ENCODE measurements at places on chromosomes 1 and 21.

DNA sequence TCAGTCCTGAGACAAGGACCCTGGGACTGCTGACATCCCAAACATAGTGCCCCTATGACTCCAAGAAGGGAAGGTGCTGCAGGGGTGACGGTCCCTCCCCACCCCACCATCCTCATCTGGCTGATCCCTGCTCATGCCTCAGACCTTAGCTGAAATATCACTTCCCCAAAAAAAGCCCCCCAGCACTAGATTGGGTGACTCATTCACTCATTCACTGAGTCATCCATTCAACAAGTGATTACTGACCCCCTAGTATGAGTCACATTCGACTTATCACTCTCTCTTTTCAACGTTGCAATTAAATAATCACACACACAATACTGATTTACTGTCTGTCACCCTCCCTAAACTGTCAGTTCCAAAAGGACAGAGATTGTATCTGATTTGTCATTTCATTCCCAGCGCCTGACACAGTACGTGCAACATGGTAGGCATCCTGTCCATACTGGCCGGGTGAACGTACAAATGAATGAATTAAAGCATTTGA, 48.6 kb downstream of the HIVEP3 start:
- DNase-seq = no peak

GRCh38 chr1:178010674-178011464, 41.0 kb upstream of the SEC16B start:
- DNase-seq = no peak

DNA sequence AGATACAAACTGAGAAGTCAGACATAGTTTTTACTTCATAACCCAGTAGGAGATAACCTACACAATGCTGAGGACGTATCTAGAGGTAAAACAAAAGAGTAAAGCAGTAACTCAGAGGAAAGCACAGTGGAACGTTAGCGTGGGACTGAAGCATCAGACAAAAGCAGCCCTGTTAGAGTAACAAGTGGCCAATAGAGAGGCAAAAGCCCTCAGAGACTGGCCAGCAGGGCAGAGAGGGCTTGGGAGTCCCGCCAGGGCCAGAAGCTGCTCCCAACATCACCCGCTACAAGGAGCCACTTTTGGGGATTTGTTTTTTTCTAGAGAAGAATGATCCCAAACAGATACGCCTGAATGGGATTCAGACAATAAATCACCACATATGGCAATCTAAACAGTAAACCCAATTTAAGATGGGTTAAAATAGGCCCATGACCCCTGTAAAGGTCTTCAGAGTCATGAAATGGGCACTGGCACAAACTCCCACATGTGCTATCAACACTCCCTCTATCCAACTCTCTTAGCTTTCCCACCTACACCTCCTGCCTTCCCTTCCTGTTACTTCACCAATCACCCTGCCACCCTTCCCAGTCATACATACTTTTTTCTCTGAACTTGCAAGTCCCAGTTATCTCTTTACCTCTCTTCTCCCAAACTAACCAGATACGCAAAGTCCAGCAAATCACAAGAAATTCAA, 17.2 kb downstream of the TADA1 start:
- DNase-seq = no peak

GRCh38 chr1:43038232-43038935, 79.7 kb upstream of the SLC2A1 start:
- no peak for DNase-seq

DNA sequence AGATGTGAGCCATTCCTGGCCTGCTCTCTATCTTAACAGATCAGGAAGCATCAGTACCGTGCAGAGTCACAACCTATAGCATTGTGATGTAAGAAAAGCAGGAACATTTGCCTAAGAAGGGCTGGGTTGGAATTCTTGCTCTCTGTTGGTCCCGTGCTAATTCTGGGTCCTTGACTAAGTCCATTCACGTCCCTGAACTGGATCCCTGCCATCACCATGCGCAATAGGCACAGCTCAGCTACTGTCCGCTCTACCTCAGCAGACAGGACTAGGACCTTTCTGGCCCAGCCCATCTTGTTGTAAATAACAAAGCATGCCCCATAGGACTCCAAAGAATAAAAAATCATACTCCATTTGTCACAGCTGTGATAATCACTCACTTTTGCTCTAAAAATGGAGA, 175.0 kb downstream of the RGS7 start:
- no peak for DNase-seq

DNA sequence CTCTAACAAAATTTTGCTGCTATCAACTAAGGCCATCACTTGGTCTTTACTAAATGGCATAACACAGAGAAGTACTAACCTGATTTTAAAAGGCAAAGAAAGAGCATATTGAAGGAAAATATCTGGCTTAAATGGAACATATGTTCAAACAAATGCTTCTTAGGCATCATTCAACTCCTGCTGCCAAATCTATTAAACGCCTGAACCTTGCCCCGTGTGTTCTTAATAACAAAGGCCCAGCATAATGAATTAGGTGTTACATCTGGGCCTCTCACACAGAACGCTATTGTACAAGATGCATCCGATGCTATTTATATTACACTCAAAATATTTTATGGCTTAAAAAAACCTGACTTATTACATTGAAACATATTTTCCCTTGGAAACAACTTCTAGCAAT, 48.4 kb downstream of the B3GALNT2 start:
- no peak for DNase-seq

All from stimulated activated CD4-positive, alpha-beta T cell treated with anti-CD3 and anti-CD28 coated beads, TNF-alpha, amount 100 ng/mL, for 24 hours (primary cell).